ENCODE measurements at places on chromosomes 4 and X. TPM values are rescaled to one million over a fixed set of nuclear protein-coding genes. Genes with fewer than 3 reads are reported as not detected.

CTAG1B gene
- total RNA-seq = not detected

RGN gene
- total RNA-seq = 6.2 TPM

HSD17B13 gene
- total RNA-seq = not detected

CORIN gene
- total RNA-seq = 0.63 TPM

GAGE2A gene
- not detected for total RNA-seq

HMX1 gene
- total RNA-seq = not detected

BEX2 gene
- not detected for total RNA-seq

Data from GM23248 (cell line).